ENCODE measurements at places on chromosomes 3 and 15.

GRCh38 chr15:57091636-57092035 lies 173.2 kb downstream of the TCF12 start:
- DNase-seq = no peak

- peak; percentile 53 for DNase-seq
Observed at GRCh38 chr3:181700168-181701087, 11.3 kb upstream of the SOX2 start.

GRCh38 chr3:55518451-55518850 lies 31.3 kb upstream of the WNT5A start:
- no peak for DNase-seq

DNA sequence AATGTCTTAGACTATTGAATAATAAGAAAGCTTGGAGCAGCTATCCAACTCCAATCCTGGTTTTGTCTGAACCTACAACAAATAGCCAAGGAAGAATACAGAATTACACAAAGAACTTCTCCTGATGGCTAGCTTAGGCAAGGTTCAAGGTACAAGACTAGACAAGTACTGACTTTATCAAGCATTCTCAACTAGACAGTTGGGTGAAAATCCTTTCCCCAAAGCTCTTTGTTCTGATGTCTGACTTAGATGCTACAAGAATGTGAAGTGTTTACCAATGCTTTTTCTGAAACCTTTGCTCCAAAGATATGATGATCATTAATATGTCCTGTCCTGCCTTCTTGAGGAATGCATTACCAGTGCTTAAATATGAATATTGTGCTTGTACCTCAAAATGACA lies 113.8 kb downstream of the ANXA2 start:
- DNase-seq = no peak

DNA sequence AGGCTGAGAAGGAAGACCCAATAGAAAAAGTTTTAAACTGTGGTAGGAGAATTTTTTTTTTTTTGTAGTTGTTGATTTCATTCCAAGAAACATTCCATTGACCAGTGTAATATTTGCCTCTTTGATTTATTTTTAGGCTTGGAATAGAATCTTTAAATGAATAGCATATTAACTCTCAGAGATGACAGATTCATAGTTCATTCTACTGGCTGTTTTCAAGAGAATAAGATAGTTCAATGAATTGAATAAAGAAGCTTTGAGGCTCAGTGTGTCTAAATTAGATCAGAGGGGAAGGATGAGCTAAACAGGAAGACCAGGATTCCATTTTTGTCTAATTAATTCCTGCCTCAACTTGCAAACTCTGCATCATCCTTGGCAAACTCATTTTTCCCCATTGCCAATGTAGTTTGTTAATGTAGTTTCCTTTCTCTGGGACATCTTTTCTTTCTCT lies 98.4 kb downstream of the NAALADL2 start:
- no peak for DNase-seq

DNA sequence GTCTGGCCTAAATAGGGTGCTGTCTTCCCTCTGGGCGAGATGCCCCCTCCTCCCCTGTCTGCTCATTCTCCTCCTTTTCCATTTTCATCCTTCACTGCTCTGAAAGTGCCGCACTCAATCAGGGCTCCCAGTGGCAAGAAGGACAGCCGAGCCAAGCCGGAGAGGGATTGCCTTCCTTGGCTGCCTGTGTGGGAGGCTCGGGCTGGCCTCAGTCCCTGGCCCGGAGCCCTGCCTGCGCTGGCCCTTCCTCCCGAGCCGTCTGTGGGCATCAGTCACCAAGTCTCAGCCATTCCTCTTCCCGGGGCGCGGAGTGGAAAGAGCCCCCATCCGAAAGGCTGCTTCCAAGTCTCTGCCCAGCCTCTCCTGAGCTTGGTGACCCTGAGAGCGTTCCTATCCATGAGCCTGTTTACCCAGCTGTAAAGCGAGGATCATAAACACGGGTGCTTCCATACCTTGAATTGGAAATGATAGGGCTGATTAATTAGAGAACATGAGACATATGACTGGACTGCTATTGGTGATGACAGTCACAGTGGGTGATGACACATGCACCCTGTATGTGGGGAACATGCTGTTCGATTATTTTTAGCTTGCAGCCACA lies 59.1 kb upstream of the TLE3 start:
- no peak for DNase-seq

DNA sequence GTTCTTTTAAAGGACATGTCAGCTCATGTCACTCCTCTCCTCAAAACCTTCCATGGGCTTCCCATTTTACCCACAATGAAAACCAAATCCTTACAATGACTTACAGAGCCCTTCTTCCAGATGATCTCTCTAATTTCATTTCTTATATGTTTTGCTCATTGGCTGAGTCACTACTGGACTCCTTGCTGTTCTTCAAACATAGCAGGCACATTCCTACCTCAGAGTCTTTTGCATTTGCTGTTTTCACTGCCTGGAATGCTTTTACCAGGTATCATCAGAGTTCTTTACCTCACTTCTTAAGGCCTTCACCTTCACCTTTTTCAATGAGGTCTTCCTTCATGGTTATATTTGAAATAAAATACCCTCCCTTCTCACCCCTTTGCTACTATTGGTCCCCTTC lies 57.3 kb downstream of the NECTIN3 start:
- DNase-seq = no peak

DNA sequence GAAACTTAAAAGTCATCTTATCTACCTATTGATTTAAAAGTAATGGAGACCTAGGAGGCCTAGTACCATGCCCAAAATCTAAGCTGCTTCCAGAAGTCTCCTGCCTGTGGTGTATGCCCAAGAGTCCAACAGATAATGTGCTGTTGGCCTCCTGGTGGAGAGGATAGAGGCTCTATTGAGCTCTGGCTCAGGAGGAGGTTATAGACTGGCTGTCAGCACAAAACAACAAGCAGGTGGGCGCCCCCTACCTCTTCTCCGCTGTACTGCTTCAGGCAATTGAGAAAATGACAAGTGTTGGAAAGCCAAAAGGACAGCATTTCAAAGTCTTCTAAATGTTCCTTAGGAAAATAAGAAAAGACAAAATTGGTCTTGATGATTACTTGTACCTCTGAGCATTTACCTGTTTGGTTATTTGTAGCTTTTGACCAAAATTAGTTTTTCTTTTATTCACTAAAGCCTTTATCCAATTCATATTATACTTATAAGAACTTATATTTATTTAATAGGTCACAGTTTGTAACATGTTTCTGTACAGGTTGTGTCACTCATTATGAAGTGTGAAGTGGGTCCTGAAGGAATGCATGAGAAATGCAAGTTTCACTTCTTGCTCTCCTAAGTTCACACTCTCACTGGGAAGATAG lies 17.2 kb upstream of the GNB5 start:
- DNase-seq = no peak

DNA sequence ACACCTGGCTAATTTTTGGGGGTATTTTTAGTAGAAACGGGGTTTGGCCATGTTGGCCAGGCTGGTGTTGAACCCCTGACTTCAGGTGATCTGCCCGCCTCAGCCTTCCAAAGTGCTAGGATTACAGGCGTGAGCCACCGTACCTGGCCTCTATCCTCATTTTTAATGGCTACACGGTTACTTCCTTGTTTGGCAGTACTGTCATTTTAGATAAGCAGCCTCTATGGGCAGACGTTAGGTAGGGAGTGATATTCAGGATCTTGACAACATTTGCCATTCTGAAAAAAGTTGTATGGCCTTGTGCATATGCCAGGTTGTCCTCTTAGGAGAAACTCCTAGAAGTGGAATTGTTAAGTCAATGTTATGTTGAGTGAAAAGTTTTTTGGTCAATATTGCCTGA lies 141.7 kb downstream of the ITPR1 start:
- no peak for DNase-seq

GRCh38 chr3:181210275-181210674 lies 220.7 kb upstream of the DNAJC19 start:
- DNase-seq = no peak

- no peak for DNase-seq
Observed at GRCh38 chr15:34609102-34610057, 25.9 kb upstream of the GOLGA8B start.

DNA sequence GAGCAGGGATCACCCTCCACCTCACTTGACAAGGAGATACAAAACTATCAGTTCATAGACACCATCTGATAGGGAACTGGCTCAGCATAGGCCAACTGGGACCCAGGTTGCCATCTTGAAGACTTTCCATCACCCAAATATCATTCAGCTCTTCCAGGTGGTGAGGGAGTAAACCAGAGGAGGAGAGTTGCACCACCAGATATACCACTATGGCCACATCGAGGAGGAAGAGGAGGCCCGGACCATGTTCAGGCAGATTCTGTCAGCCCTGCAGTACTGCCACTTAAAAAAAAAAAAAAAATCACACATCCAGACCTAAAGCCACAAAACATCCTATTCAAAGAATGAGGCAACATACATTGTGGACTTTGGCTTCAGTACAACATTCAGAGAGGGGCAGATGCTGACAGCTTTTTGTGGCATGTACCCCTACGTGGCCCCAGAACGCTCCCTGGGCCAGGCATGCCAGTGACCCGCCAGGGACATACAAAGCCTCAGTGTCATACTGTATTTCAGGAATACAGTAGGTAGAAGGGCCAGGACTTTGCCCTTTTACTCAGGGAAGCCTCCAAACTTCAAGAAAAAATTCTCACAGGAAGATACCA lies 18.4 kb upstream of the EMC3 start:
- DNase-seq = no peak

- no peak for DNase-seq
Observed at GRCh38 chr3:151113343-151113742, 27.9 kb downstream of the MED12L start.

DNA sequence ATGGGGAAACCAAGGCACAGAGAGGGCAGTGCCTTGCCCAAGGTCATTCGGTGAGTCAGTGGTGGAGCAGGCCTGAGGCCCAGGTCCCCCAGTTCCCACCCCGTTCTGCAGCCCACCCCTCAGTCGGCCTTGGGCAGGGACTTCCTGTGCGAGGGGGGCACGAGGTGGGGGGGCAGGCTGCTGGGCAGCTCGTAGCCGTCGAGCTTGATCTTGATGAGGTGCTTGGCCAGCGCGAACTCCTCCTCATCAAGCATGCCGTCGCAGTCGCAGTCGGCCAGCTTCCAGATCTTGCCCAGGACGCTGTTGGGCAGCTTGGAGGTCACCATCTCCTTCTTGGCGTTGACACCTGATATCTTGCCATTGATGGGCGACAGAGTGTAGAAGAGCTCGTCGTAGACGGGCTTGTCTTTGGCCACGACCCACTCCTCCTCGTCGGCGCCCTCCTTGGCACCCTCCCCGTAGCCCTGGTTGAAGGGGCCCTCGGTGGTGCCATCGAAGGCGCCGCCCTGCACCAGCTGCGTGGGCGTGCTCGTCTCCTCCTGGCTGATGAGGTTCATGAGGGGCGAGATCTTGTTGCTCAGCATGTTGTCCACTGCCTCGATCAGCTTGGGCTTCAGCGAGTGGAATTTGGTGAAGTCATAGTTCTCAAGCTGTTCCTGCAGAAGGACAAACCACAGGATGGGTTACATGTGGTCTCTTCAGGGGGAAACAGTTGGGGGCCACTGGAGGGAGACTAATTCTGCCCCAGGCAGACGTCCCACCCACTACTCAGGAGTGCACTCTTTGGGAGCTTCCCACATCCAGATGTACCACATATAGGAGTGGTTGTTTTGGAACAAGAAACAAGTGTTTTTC lies 6.9 kb upstream of the SPTBN5 start:
- DNase-seq = no peak

- peak; percentile 62 for DNase-seq
Observed at GRCh38 chr3:66428733-66429132, 72.1 kb downstream of the LRIG1 start.

GRCh38 chr3:37722477-37722876 lies 139.2 kb upstream of the CTDSPL start:
- DNase-seq = no peak

GRCh38 chr3:151228666-151229040 lies 25.6 kb upstream of the GPR171 start:
- no peak for DNase-seq

DNA sequence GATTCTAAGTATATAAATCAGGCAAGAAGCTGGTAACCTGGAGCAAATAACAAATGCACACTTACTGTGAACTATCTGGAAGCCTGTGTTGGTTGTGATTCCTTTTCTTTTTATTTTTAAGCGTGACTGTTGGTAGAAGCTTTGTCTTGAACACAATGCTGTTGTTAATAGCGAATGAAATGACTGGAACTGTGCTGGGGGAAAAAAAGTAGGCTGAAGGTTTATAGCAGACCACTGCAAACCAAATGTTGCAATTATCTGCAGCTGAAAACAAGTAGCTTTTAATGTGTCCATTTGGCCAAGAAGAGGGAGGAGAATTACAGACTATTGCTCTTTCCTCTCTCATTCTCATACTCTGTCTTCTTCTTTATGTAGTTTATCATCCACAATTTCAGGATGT lies 184.5 kb upstream of the DNAJC19 start:
- DNase-seq = no peak

GRCh38 chr15:99209326-99209725 lies 40.1 kb downstream of the TTC23 start:
- DNase-seq = no peak

DNA sequence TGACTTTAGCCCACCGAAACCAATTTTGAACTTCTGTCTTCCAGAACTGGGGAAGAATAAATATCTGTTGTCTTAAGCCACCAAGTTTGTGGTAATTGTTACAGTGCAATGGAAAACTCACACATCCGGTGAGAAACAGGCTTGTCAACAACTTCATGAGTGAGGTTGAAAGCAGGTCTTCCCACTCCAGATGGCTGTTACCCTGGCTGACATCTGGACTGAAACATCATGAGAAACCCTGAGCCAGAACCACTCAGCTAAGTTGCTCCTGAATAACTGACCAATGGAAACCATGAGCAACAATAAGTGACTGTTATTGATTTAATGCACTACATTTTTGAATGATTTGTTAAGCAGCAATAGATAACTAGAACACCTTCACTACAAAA lies 10.3 kb downstream of the ACSBG1 start:
- no peak for DNase-seq

DNA sequence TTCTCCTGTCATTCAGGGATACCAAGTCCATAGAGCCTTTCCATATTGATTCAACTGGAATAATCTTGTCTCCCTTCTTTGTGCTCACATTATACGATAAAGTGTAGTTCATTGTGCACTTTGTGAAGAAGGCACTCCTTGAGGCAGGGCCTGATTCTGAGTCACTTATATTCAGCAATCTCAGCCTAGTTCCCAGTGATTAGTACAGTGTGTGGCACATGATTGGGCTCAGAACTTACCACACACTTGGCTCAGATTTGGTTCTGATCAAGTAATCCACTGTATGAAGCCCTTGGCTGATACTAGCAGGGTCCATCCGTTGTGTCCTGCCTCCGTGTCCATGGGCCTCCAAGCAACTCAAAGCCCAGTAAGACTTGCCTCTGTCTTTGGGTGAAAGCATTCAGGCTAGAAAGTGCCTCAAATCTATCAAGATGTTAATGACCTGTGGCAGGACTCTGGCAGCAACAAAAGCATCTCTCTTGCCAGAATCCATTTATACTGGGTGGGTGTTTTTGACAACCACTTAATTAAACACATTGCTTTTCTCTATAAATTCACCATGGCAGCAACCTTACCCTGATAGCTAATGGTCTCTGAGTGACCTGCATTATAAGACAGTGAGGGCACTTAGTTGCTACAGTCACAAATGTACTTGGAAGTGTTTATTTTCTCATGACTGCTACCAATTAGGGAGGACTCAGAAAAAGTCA lies 51.3 kb downstream of the TPRG1 start:
- DNase-seq = no peak
